ENCODE measurements at places on chromosomes 12 and 14. TPM values are rescaled to one million over a fixed set of nuclear protein-coding genes. Genes with fewer than 3 reads are reported as not detected.

LLPH gene
- total RNA-seq: 8.1 TPM

GRCh38 chr12:13503094-13503835, 306.7 kb downstream of the EMP1 start:
- H3K27me3 ChIP-seq: no peaks in the 10 kb centered on the region
- DNase-seq: no peak
- no peaks in the 10 kb centered on the region for H3K4me1 ChIP-seq
- H3K27ac ChIP-seq: no peak overlapping the region

HOXC5 gene
- total RNA-seq: 1.8 TPM

CMA1 gene
- not detected for total RNA-seq

GRCh38 chr14:53979747-53980642, 23.4 kb upstream of the BMP4 start:
- DNase-seq: no peak
- H3K27me3 ChIP-seq: no peaks in the 10 kb centered on the region
- no peak overlapping the region for H3K27ac ChIP-seq
- no peaks in the 10 kb centered on the region for H3K36me3 ChIP-seq

SIX4 gene
- 14.0 TPM for total RNA-seq

DNA sequence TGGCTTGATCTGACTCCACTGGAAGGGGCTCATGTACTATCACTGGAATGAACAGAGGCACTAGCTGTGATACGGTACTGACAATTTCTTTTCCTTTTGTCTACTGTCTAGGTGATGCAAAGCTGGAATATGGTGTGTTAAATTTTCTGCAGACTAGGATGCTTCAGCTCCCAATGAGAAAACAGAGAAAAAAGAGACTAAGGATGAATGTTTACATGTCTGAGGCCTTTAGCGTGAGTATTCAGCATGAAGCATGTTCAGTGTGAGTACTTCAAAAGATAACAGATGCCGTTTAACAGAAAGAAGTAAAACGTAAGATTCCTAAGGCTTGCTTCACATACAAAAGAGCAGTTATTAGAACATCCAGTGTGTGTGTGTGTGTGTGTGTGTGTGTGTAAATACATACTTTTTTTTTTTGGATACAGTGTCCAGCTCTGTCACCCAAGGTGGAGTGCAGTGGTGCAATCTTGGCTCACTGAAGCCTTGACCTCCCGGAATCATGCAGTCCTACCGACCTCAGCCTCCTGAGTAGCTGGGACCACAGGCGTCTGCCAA, 92.3 kb upstream of the FERMT2 start:
- no peak for DNase-seq
- peak overlapping the region; percentile 46 for H3K27ac ChIP-seq
- peak overlapping the region; percentile 21 for H3K4me3 ChIP-seq
- H3K36me3 ChIP-seq: no peaks in the 10 kb centered on the region
- H3K27me3 ChIP-seq: no peaks in the 10 kb centered on the region
- peaks cover 28% of the 10 kb centered on the region for H3K4me1 ChIP-seq

- H3K27me3 ChIP-seq: no peaks in the 10 kb centered on the region
- DNase-seq: peak; percentile 48
- H3K27ac ChIP-seq: peak overlapping the region; percentile 70
Measured at GRCh38 chr12:52370926-52371608, 3.8 kb upstream of the KRT85 start.

BICD1 gene
- total RNA-seq: 18.7 TPM

- no peaks in the 10 kb centered on the region for H3K27me3 ChIP-seq
- H3K4me1 ChIP-seq: peaks cover 11% of the 10 kb centered on the region
- H3K27ac ChIP-seq: peak overlapping the region; percentile 57
- no peak overlapping the region for H3K4me3 ChIP-seq
Measured at GRCh38 chr12:111756681-111757080, 10.1 kb upstream of the ALDH2 start.

GRCh38 chr12:12195516-12195915, 71.3 kb downstream of the LRP6 start:
- H3K4me3 ChIP-seq: no peak overlapping the region
- no peaks in the 10 kb centered on the region for H3K36me3 ChIP-seq
- no peaks in the 10 kb centered on the region for H3K27me3 ChIP-seq
- no peaks in the 10 kb centered on the region for H3K4me1 ChIP-seq
- no peak overlapping the region for H3K27ac ChIP-seq

SDR9C7 gene
- total RNA-seq: 0.27 TPM

DNA sequence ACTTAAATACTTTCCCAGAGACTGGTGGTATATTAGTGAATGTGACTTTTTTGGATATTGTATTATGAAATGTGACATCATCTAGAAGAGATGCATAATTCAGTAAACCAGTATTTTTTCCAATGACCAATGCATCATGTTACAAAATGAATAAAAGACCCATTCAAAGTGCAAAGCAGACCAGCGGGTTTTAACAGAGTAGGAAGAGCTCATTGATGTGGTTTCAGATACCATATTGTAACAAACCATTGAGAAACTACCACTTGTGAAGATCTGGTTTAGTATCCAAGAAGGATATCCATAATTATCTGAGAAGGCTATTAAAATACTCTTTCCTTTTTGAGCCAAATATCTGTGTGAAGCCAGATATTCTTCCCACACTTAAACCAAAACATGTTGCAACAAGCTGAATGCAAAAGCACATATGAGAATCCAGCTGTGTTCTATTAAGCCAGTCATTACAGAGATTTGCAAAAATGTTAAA, 47.7 kb downstream of the MVK start:
- no peak overlapping the region for H3K4me3 ChIP-seq
- no peaks in the 10 kb centered on the region for H3K4me1 ChIP-seq
- H3K27me3 ChIP-seq: no peaks in the 10 kb centered on the region
- DNase-seq: no peak
- H3K27ac ChIP-seq: no peak overlapping the region

SSTR1 gene
- total RNA-seq: 0.95 TPM

CLECL1 gene
- total RNA-seq: 1.9 TPM

DNA sequence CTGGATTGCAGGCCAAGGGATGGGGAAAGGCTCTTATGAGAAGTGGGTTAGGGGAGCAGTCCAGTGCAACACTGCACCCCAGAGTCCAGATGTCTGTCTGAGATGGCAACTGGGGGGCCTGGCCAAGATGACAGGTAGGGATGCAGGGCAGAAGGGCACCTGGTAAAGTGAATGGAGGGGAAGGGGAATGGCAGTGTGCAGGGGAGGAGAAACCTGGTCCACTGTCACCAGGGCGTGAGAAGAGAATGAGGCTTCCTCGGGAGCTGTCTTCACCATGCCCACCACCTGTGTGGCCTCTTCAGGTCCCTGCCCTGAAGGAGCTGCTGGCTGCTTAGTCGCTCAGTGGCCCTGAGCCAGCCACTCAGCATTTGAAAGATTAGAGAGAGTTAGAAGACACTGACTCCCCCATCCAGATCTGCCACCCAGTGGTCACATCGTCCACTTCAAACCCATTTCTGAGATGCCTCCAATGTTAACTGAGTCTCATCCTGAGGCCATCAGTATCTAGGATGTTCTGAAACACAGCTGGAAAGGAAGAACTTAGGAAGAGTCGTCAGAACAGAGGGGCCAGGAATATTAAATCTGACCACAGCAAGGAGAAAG, 57.3 kb downstream of the PLEKHG3 start:
- no peaks in the 10 kb centered on the region for H3K27me3 ChIP-seq
- H3K27ac ChIP-seq: peak overlapping the region; percentile 78
- no peaks in the 10 kb centered on the region for H3K36me3 ChIP-seq
- no peak for DNase-seq
- H3K4me1 ChIP-seq: peaks cover 29% of the 10 kb centered on the region
- no peak overlapping the region for H3K4me3 ChIP-seq

DNA sequence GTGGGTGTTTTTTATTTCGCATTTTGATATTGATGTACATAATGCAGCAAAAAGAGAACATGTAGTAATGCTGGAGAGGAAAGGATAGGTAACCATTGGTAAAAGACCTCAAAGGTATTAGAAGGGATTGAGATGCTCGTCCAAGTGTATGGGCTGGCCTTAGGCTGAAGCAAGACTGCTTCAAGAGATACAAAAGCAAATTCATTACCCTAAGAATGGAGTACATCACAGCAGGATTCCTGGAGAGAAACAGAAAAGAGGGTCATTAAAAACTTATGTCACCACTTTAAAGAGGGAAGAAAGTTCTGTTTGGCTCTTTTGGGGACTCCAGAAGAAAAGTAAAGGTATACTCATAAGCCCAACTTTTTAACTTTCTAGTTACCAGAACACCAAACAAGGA, 420.5 kb downstream of the ZFP36L1 start:
- no peak overlapping the region for H3K27ac ChIP-seq
- no peaks in the 10 kb centered on the region for H3K36me3 ChIP-seq
- no peak overlapping the region for H3K4me3 ChIP-seq
- H3K27me3 ChIP-seq: no peaks in the 10 kb centered on the region
- peaks cover 12% of the 10 kb centered on the region for H3K4me1 ChIP-seq

DNA sequence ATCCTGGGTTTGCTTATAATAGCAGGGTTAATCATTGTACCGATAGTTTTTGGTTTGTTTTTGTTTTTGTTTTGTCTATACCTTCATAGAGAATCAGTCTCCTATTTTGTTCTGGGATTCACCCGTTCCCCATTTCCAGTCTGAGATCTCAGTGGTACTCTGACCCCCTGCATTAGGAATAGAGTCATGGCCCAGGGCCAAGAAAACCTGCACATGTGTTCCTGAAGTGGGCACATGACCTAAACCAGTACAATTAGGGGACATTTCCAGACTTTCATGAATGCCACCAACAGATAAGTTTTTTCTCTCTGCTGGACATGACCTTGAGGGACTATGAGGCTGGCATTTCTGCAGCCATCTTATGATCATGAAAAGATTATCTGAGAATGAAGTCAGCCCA, 52.5 kb downstream of the MRPL42 start:
- H3K4me3 ChIP-seq: no peak overlapping the region
- no peak for DNase-seq
- no peaks in the 10 kb centered on the region for H3K4me1 ChIP-seq
- no peaks in the 10 kb centered on the region for H3K36me3 ChIP-seq

BATF gene
- total RNA-seq: 3.7 TPM

DNA sequence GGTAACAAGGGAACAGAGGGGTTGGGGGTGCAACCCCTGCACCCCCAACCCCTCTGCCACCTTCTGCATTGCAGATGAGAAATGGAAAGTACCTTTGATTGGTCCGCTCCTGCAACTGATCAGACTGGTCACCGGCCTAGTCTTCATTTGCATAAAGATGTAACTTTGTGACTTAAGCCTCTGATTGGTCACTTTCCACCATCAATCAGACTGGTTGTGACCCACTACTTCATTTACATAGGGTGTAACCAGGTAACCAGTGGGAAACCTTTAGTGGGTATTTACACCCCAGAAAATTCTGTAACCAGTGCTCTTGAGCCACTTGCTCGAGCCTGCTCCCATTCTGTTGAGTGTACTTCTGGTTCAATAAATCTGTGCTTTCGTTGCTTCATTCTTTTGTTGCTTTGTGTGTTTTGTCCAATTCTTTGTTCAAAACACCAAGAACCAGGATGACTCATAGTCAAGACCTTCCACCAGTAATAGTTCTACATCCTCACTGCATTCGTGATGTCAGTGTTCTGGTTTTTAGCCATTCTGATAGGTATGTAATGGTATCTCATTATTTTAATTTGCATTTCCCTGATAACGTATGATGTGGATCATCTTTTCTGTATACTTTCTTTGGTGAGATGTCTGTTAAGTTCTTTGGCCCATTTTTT, 30.8 kb downstream of the LEMD3 start:
- no peak overlapping the region for H3K4me3 ChIP-seq
- H3K36me3 ChIP-seq: no peaks in the 10 kb centered on the region
- DNase-seq: no peak
- peaks cover 7% of the 10 kb centered on the region for H3K4me1 ChIP-seq

WDR89 gene
- total RNA-seq: 9.0 TPM

- H3K36me3 ChIP-seq: no peaks in the 10 kb centered on the region
- no peak overlapping the region for H3K27ac ChIP-seq
- H3K4me3 ChIP-seq: no peak overlapping the region
- DNase-seq: no peak
- H3K4me1 ChIP-seq: no peaks in the 10 kb centered on the region
Measured at GRCh38 chr12:51381226-51382079, 9.8 kb downstream of the GALNT6 start.

- H3K36me3 ChIP-seq: no peaks in the 10 kb centered on the region
- no peak for DNase-seq
- H3K27me3 ChIP-seq: no peaks in the 10 kb centered on the region
- H3K27ac ChIP-seq: no peak overlapping the region
- no peak overlapping the region for H3K4me3 ChIP-seq
Measured at GRCh38 chr12:8606890-8607289, 5.8 kb downstream of the AICDA start.

GRCh38 chr12:25957793-25958427, 572 bp upstream of the RASSF8 start:
- H3K4me3 ChIP-seq: peak overlapping the region; percentile 91
- DNase-seq: peak; percentile 18
- peaks cover 18% of the 10 kb centered on the region for H3K4me1 ChIP-seq
- no peaks in the 10 kb centered on the region for H3K27me3 ChIP-seq
- peaks cover 2% of the 10 kb centered on the region for H3K36me3 ChIP-seq

- DNase-seq: no peak
- H3K36me3 ChIP-seq: no peaks in the 10 kb centered on the region
- peak within 1 kb of the TSS; percentile 80 for H3K4me3 ChIP-seq
- peak within 1 kb of the TSS; percentile 92 for H3K27ac ChIP-seq
- H3K4me1 ChIP-seq: peaks cover 9% of the 10 kb centered on the region
Measured at GRCh38 chr12:111766608-111767361, at the start of gene ALDH2. ALDH2 (plus strand) TSS chr12:111766933; CDS start chr12:111766983, 50 bp downstream.

- H3K4me1 ChIP-seq: no peaks in the 10 kb centered on the region
- no peaks in the 10 kb centered on the region for H3K36me3 ChIP-seq
- H3K4me3 ChIP-seq: no peak overlapping the region
Measured at GRCh38 chr12:92012691-92013090, 133.0 kb downstream of the BTG1 start.

DNA sequence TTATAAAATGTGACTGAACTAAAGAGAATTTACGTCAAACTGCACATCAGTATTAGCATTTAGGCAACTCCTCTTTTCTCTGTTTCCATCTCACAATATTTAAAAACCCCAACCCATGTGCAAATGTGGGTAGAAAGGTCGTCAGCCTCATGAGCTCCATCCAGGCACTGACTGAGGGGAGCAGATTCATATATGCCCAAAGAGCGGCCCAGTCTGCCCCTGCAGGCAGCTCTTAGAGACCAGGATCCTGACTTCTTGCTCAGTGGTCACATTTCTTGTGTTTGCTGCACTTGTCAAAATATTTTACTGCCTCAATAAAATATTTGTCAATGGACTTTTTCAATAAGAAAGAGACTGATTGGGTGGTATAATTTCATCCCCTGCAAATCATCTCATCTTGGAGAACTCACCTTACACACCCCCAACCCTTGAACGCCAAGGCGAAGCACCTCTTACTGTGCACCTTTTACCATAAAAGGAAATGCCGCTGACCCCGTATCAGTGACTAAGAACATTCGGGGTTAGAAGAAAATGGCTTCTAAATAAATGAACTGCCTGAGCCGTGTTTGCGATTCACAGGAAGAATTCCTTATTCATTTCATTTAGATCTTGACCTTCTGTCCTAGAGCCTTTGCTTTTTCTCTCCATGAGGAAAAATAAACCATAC, 418.8 kb downstream of the BCL11B start:
- DNase-seq: no peak
- H3K4me3 ChIP-seq: no peak overlapping the region
- no peaks in the 10 kb centered on the region for H3K36me3 ChIP-seq
- H3K4me1 ChIP-seq: no peaks in the 10 kb centered on the region

PTPRO gene
- 19.5 TPM for total RNA-seq

MORN3 gene
- total RNA-seq: 0.78 TPM

GRCh38 chr12:126953365-126953889, 1313.5 kb upstream of the TMEM132C start:
- DNase-seq: no peak
- no peaks in the 10 kb centered on the region for H3K4me1 ChIP-seq
- no peak overlapping the region for H3K4me3 ChIP-seq

- no peaks in the 10 kb centered on the region for H3K36me3 ChIP-seq
- no peaks in the 10 kb centered on the region for H3K27me3 ChIP-seq
- H3K27ac ChIP-seq: no peak overlapping the region
- H3K4me3 ChIP-seq: no peak overlapping the region
- no peak for DNase-seq
- no peaks in the 10 kb centered on the region for H3K4me1 ChIP-seq
Measured at GRCh38 chr12:107649661-107650061, 35.9 kb upstream of the PWP1 start.
